ENCODE measurements at places on chromosomes 13 and 19. TPM values are rescaled to one million over a fixed set of nuclear protein-coding genes. Genes with fewer than 3 reads are reported as not detected.

IZUMO4 gene
- total RNA-seq: 1.2 TPM

DAND5 gene
- total RNA-seq: not detected

FFAR2 gene
- total RNA-seq: not detected

FCAR gene
- not detected for total RNA-seq

LILRB5 gene
- total RNA-seq: not detected

- no peak for DNase-seq
Measured at GRCh38 chr13:65090186-65090585, 2139.9 kb downstream of the PCDH9 start.

DNA sequence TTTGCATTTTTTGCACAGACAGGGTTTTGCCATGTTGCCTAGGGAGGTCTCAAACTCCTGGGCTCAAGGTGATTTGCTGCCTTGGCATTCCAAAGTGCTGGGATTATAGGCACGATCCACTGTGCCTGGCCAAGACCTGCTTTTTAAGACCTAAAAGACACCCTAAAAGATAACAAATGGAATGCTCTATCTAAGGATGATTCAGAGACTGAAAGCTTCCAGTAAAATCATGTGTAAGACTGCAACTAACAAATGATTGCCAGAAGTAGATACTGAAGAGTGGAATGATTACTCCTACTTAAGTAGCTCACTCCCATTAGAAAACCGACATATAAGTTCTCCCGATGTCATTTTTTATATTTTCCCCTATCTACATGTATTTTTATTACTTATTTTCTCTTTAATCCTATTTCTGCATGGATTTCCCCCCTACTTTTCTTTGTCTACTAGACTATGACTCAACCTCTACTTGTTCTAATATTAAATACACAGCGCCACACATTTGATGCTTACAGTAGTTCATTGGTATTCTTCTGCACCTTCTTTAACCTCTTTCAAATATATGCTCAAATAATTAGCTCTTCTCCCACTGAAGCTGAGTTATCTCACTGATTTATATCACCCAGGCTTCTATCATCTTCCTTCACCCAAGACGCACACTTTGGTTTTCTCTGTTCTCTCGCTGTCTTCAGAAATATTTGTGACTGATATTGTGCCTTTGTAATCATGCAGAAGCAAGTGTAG, 32.2 kb upstream of the KLF12 start:
- no peak for DNase-seq

GRCh38 chr19:14615623-14616022, 32.7 kb downstream of the CLEC17A start:
- no peak for DNase-seq

GRCh38 chr13:96072392-96072791, 17.5 kb upstream of the HS6ST3 start:
- no peak for DNase-seq

GRCh38 chr19:3866910-3867638, 1.8 kb downstream of the ZFR2 start:
- no peak for DNase-seq

DNA sequence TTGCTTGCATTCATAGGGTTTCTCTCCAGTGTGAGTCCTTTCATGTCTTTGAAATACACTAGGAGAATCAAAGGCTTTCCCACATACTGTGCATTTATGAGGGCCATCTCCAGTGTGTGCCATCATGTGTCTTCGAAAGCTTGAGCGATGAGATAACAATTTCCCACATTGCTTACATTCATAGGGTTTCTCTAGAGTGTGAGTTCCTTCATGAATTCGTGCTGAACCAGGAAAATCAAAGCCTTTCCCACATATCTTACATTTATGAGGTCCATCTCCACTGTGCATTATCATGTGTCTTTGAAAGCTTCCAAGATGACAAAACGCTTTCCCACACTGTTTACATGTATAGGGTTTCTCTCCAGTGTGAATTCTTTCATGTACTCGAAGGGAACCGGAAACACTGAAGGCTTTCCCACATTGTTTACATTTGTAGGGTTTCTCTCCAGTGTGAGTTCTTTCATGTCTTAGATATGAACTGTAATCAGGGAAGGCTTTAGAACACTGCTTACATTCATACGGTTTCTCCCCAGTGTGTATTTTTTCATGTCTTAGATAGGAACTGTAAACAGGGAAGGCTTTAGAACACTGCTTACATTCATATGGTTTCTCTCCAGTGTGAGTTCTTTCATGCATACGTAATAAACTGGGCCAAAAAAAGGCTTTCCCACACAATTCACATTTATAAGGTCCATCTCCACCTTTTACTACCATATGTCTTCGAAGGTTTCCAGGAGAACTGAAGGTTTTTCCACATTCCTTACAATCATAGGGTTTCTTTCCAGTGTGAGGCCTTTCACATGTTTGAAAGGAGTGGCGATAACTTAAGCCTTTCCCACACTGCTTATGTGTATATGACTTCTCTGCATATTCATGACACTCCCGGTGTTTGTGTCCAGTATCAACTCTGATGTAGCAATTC, 21.4 kb downstream of the ZNF44 start:
- no peak for DNase-seq

GRCh38 chr19:45173816-45174215, 4.2 kb downstream of the TRAPPC6A start:
- DNase-seq: peak; percentile 98

DNA sequence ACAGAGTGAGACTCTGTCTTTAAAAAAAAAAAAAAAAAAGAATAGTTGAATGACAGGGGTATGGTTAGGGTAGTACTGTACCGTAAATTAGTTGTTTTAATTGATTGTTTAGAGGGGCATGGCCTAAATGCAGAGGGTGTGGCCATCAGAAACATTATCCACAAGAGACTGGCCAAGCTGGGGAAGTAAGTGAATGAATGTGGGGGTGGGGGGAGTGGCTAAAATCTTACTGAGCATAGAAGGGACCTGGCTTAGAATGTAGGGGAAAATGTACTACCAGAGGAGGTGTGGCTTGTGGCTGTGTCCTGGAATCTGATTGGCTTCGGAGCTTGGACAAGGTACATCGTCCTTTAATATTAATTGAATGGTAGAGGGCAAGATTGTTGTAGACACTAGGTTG, 3.8 kb downstream of the BCL2L12 start:
- no peak for DNase-seq

DNA sequence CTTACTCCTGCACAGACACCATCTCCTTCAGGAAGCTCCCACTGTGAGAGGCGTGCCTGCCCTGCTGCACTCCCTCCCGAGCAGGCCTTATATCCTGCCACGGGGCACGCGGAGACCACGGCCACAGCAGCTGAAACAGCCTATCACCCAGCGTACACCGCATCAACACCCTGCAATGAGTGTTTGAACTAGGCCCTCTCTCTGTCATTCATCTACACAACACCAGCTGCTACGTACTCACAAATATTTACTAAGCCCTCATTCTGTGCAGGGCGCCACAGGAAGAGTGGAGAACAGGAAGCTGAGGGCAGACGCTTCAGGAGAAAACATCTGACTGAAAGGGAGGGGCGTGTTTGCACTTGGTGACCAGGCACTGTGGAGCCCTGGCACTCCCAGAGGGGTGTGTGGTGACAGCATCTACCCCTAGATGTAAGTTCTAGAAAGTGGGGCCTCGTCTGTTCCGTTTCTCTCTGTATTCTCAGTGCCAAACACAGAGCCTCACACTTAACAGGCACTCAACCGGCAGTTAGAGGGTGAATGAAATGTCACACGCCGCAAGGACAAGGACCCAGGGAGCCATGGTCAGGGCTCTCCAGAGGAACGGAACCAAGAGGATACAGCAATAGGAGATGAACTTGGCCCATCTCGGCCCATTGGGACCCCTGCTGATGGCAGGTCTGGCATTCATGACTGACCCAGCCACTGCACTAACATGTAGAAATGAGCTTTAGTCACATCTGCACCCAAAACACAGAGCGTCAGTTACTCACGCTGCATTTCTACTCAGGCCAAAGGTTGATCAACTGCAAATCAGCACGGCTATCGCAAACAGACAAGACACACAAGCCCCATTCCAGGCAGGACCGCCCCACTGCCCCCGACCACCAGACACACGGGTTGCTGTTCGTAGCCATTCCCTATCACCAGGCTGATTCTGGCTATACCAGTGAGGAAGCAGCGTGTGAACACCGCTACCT, 15.7 kb downstream of the RANBP3 start:
- DNase-seq: peak; percentile 94

Measured in LHCN-M2 (cell line).